Smooth muscle cell of the brain vasculature (primary cell): ENCODE measurements at places on chromosomes 5 and 9.

DNA sequence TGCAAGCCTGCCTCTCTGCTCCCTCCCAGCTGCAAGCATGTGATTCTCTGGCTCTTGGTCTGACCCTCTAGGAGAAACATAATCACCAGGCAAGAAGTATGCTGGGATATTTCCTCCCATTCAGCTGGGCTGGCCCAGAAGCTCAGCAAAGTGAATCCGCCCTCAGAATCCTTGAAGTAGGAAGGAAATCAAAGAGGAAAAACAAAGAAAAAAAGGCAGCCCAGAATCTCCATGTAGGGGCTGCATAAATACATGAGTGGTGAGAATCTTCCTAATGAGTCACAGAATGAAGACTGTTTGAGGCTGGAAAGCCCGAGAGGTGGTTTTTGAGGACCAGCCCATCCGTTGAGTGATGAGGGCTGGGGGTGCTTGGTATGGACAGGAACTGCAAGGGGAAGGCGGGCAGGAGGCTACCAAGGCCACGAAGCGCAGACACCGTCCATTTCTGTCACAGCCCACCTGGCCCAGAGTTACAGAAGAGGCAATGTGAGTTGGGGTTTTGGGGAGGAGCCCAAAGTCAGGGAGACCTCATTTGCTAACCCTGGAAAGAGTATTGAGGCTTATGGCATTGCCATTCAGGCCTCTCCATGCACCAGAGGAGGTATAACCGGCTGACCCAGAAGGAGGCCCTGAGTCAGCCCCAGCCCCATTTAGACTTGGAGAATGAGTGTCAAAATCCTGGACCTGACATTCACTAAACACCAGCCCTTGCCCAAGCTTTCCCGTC, 33.4 kb upstream of the TGFBR1 start:
- no peak for DNase-seq

- no peak for DNase-seq
Measured at GRCh38 chr9:93600504-93600903, 24.1 kb downstream of the PHF2 start.

GRCh38 chr5:133467826-133468463, 144.4 kb downstream of the FSTL4 start:
- DNase-seq = no peak

DNA sequence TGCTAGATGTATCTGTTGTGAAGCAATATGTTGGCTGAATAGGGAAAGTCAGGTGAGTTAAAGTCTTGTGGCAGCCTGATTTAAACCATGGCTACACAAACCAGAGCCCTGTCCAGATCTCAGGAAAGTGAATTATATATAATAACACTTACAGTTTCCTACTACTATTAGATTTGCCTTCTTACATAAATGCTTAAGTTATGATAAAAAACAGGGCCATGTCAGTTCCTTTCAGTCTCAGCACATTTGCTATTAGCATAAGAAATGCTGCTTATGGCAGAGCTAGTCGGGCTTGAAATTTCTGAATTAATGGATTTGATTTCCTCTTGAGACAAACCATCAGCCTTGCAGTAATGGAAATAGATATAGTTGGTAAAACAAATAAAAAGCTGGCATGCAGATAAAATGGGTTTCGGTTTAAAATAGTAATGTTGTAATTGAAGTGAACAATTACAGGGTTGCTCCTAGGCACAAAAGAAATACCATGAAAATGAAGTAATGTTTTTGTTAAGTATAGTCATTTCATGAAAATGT, 664.2 kb upstream of the ZNF608 start:
- no peak for DNase-seq

DNA sequence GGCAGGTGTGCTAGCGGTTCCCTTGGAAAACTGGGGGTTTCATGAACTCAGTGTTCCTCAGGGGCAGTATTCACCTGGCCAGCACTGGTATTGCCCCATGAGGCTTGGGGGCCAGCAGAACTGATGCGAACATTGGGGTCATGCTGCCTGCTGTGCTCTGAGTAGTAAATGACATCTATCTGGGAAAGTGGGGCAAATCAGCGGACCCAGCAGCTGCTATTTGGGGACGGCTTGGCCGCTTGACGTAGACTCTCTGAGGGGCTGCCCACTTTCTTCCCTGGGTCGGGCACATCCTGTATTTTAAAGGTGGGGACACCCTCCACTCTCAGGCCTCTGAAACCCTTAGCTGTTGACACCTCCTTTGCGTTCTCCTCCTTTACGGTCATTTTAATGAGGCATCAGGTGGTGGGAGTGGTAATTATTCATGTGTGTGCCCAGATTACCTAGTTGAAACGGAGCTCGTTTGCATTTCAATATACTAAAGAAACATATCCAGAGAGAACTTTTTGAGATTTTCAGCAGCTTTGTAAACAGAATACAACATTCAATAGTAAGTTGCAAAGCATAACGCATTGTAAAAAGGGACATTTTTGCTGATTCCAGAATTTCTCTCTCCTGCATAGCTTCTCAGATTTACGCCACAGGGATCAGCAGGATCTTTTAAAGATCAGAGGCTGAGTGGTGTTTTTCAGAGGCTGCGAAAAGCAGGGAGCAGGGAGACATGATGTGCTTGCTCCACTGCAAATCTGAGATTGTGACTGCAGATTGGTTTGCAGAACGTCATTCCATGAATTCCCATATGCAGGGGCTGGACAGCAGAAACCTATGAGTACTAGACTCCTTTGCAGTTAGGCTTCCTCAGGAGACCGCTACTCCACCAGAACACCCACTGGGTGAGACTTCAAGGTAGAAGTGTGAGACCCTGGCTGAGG, 56.8 kb upstream of the ZFR start:
- no peak for DNase-seq

DNA sequence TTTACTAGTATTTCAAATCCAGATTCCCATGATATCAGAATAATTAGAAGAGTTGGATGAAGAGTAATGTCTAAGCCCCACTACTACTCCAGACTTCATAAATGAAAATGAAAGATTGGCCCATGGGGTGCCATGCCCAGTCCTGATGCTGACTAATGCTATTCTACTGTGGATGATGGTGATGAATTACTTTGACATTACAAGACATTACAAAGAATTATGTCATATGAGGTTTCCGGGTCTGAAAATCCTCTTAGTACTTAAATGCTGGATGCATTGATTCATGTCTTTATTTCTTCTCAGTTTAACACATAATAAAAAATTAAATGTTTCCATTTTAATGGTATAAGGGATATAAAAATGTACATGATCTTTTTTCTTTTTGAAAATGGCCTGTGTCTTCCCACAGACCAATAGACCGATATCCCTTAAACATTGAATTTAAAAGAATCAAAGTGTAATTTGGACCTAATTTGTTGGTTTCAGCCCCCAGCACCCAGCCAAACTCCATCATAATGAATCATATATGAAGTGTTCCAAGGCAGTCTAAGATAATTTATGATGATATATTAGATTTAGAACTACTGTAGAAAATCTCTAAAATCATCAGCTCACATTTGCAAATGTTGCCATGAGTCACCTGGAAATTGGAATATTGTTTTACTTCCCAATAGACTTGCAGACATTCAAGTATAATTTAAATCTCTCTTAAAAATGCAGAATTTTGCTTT, 223.6 kb upstream of the SGCD start:
- DNase-seq = no peak

DNA sequence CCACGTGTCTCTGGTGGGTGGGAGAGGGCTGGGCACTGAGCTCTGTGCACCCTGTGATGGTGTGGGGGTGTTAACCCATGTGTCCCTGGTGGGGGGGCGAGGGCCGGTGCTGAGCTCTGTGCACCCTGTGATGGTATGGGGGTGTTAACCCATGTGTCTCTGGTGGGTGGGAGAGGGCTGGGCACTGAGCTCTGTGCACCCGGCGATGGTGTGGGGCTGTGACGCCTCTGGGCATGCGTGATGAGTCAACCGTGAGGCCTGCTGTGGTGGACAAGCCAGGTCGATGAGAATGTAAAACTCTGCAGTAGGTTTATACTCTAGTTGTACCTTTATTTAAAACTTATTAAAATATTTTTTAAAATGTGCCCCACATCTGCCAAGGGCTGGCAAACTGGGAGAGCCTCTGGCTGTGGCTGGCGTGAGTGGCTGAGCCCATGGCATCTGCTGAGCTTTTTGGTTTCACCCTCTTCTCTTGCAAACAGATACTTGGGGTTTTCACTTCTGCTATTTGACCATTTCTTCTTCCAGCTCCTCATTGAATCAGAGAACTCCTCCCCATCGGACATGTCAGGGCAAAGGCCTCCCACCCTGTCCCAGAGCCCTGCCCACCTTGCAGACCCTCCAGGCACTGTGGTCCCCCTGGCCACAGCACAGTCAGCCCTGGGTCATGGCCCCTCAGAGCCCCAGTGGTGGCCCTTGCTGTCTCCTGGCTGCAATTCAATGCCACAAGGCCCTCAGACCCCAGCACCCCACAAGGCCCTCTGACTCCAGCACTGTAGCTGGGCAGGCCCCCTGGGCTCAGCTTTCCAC, 18.5 kb upstream of the EXOC3 start:
- no peak for DNase-seq

- no peak for DNase-seq
Measured at GRCh38 chr9:1619915-1620710, 395.0 kb upstream of the SMARCA2 start.

DNA sequence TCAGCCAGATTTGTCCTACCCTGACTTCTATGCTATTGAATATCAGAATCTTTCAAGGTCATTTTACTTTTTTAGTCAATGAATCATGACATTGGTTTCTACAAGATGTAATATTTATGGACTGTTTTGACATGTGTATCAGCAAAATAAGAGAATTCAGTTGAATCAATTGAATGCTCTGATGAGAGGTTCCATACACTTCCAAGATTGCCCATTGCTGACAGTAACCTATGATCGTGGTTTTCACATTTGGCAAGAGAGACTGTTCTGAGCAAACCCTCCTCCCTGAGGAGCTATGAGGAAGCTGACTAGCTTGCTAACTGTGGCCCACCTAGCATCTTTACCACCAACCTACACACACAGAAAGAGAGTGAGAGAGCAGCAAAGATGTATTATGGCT, 56.7 kb upstream of the FST start:
- DNase-seq = no peak
